Osteoblast (primary cell): ENCODE measurements at places on chromosomes 4 and X.

DNA sequence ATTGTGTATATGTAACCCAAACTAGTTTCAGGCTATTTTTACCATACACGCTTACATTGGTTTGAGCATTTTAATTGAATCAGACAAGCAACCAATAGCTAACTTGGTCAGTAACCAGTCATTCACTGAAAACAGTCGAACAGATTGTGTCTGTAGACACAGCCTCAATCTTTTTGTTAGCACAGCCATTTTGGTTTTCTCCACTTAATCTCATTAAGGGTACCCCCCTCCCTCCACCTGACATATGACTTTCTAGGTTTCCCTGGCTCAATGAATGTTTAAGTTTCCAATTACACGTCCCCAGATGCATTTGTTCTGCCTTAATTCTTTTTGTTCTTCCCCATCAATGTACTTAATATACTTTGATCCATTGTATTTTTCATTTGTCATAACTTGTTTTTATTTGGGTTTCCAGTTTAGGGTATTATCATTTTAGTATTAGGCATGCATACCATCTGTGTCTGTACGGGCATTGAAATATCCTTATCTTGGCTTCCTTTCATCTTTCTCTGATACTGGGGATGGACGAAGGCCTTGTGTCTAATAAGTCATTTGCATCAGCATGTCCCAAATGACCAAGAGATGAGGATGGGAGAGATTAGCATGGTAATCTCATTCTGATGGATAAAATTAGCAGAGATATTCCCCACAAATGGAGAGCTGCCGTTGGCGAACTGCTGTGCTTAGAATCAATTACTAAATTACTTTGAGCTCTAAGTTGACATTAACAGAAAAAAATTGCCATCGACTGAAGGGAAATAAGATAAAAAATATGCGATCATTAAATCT lies 35.9 kb upstream of the PHOX2B start:
- DNase-seq: no peak

DNA sequence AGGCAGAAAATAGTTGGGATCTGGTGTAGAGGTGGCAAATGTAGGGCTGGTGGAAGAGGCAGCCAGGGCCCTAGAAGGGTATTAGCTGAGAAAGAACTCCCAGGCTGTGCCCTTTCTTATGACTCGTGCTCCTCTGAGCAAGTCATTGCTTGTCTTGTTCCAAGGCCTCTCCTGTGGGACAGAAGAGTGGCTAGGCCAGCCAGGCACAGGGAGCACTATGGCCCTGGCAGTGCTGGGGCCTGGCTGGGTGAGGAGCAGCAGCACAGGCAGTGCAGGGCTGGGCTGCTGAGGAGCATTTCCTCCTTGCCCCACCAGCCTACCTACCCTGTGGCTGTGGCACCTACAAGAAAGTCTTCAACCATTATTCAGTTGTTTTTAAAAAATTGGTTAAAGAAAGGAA lies 298.5 kb upstream of the NR3C2 start:
- no peak for DNase-seq

- DNase-seq: no peak
Observed at GRCh38 chr4:99149426-99150019, 5.4 kb upstream of the ADH4 start.

DNA sequence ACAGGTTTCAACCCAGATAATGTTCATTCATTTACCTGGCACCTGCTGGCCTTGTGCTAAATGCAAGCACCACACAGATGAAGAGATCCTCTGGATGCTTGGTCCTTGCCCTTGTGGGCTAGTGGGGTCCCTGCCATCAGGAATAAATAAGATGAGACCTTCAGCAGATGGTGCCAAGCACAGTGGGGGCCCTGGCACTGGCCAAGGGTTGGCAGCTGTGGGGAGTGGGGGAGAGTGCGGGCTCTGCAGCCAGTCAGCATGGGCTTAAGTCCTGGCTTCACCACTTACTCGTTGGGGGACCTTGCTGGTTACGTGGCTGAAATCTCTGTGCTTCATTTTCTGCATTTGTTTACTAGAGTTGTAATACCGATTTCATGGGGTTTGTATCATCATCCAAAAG lies 6.9 kb downstream of the LAP3 start:
- DNase-seq: no peak

- DNase-seq: no peak
Observed at GRCh38 chr4:126772662-126773061, 860.1 kb upstream of the INTU start.

GRCh38 chrX:10101269-10101668 lies 55.5 kb upstream of the CLCN4 start:
- no peak for DNase-seq

DNA sequence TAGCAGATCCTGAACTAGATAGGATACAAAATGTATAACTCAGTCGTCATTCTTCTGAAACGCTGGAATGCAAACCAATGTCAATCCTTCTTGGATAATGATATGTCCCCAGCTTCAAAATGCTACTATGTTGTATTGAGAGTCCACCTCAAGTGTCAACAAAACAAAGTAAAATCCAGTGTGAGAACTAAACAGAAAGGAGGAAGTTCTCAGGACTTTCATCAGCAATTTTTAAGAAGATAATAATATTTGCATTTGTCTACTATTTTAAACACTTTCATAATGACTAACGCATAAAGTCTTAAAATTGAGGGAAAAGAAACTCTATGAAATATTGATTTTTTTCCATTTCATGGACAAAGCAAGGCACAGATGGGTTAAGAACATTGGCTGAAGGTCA lies 36.3 kb downstream of the SOD3 start:
- no peak for DNase-seq

- no peak for DNase-seq
Observed at GRCh38 chr4:183830438-183830985, 74.6 kb upstream of the STOX2 start.

- no peak for DNase-seq
Observed at GRCh38 chrX:48966796-48967579, 4.7 kb downstream of the KCND1 start.

DNA sequence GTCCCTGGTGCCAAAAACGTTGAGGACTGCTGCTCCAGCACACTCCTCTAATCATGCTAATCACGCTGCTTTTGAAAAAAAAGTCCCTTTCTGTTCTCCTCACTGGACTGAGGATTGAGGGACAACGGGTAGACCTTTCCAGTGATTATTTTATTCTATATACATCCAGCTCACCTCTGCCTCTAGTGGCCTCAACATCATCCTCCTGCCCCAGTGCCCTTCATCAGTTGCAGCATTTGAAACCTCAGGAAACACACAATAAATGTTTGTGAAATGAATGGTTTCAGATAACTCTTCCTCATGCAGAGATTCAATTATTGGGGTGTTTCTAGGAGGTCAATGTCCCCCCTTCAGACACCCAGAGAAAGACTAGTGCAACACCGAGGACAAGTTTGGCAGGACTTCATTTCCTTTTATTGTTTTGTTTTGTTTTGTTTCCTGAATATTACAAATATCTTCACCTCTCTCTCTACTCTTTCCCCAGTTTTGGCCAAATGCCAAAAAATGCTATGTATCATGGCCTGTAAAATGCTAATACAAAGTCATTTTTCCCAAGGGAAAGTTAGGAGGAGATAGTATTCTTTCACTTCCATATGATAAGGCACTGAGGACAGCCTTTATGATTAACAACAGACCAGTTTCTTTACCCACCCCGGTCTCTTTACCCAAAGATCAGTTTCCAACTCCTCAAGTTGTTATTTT lies 460.1 kb upstream of the SLIT2 start:
- DNase-seq: peak; percentile 35

GRCh38 chr4:95049551-95050233 lies 291.9 kb downstream of the BMPR1B start:
- DNase-seq: no peak

- DNase-seq: no peak
Observed at GRCh38 chr4:154315741-154316140, 175.9 kb downstream of the DCHS2 start.

- DNase-seq: no peak
Observed at GRCh38 chr4:107853444-107854355, 29.0 kb downstream of the SGMS2 start.

- no peak for DNase-seq
Observed at GRCh38 chr4:99827454-99827853, 10.8 kb downstream of the DAPP1 start.

DNA sequence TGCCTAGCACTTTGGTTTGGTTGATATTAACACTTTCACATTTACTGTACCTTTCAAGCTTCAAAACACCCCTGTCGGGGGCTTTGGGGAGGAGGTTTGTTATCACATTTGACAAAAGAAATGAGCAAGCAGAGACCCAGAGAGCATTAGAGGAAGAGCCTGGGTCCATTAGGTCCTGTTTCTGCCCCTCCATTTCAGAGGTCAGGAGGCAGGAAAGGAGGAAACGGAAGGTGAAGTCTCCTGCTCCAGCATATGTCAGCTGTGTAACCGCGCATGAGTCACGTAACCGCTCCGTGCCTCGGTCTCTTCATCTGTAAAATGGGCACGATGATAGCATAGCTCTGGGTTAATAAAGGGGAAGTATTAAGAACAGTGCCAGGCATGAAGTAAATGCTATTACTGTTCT lies 201.9 kb upstream of the BCOR start:
- DNase-seq: no peak

DNA sequence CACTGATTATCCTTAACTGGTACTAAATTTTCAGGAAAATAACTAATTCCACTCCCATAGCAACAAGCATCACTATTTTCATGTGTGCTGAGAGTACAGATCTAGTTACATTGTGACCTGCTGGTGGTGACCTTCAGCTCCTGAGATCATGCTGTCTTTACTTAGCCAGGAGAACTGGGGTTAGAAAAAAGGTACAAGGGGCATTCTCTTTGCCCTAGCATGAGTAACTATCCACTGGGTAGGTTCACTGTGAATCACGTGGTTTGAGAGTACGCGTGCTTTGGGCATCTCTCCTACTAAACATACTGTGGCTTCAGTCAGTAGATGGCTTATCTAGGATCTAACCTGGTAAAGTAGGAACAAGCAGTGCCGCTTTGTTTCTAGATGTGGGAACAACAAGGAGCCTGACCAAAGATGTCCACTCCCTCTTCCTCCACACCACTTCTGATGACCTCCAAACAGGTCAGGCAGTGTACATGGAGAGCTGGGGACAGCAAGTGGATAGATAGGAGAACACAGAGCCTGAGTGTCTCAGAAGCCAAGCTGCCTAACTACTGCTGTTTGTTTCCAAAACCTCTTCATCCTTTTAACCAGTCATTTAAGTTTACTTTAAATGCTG lies 90.2 kb downstream of the CBR4 start:
- DNase-seq: no peak

- no peak for DNase-seq
Observed at GRCh38 chr4:143189528-143189927, 4.8 kb downstream of the USP38 start.

DNA sequence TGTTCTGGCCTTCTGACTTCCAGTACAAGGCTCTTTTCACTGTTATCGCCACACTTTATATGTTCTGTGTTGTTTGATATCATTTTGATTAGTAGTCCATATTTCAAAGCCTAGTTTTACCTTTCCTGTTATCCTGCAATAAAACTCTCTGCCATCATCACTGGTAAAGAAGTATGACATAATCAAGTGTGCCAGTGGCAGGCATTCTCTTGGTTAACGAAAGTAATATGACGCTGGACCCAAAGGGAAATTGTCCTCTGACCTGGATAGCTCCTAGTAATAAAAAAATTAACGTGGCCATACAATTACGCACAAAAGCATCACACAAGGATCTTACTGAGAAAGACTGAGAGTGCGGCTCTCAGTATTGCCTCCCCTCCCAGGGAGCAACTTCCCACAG lies 33.8 kb downstream of the DGKK start:
- no peak for DNase-seq

DNA sequence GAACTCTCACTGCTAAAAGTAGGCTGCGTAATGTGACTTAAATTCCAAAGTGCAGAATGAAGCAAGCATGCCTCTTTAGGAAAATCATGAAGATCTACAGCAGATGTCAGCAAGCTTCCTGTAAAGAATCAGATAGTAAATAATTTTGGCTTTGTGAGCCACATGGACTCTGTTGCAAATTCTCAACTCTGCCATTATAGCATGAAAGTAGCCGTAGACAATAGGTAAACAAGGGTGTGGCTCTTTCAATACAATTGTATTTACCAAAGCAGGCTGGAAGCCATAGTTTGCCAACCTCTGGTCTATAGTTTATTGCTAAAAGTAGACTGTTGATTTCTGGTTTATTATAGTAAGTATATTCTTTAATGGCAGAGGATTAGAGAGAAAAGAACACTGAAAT lies 80.3 kb upstream of the FAM9B start:
- DNase-seq: no peak

DNA sequence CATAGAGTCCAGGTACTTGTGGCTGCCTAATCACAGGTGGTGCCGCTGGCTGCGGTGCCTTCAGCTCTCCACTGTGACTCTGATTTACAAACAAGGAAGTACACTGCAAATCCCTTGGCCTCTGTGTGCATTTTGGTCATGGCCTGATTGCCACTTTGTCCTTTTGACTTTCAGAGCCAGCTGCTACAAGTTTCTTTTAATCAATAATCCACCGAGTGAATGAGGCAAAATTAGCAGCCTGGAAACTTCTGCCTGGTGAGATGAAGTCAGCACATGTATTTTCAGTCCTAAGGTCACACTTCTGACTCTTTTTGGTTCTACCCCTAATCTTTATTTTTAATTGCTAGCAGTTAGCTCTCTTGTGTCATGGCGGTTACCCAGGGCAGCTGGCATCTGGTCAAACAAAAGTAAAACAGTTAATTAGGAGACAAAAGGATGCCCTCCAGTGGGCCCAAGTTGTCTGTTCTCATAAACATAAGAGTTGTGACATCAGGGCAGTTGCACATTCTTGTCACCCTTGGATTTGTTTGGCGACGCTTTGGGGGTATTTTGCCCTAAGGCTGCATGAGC lies 62.3 kb upstream of the LNX1 start:
- DNase-seq: no peak

DNA sequence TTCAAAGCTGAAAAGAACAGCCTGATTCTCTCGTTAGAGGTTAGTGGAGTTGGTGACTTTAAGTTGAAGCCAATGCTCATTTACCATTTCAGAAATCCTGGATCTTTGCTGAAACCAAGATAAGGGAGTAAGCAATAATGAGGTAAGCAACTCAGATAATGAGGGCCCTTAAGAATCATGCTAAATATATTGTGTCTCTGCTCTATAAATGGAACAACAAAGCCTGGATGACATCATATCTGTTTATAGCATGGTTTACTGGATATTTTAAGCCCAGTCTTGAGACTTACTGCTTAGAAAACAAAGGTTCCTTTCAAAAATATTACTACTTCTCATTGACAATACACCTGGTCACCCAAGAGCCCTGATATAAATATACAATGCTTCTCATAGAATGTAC lies 276.7 kb upstream of the PPARGC1A start:
- DNase-seq: no peak

DNA sequence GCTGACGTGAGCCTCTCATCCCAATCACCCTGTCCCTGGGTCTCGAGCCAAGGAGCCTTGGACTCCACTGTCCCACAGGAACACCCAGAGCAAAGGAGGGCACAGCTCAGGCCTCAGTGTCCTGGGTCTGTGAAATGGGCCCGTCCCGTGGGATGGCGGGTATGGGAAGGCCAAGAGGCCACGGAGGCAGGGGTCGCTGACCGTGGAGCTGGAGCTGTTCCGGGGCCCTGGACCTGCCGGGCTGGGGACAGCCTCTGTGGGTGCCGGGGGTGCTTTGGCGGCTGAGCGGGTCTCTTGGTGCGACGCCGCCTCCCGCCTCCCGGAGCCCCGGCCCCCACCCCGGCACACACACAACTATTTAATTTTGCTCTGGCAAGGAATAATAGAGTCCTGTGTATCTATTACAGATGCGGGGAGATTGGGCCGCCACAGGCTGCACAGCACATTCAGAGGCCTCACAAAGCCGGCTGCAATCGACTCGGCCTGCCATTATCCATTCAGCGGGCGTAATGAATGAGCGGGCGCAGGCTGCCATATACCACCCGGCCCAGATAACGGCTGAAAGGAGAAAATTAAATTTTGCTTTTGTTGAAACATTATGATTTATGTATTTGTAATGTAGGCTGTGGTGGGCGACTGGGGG lies 83.9 kb upstream of the NKX1-1 start:
- peak; percentile 71 for DNase-seq
